ENCODE measurements at places on chromosomes 6 and 20.

DNA sequence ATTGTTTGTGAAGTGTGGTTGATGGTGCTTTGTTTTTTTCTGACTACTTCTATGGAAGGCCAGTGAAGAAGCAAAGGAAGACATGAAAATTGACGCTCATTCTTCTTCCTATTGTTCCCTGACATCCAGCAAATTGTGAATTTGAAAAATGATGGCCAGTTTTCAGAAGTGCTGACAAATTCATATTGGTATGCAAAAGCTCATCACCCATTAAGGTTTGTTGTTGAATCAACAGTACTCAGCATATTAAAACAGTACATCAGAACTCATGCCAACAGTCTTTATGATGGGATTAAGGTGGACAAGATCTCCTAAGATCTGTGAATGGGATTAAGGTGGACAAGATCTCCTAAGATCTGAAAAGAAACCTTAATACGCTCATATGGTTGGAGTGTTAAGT lies 1.0 kb upstream of the MTG2 start:
- DNase-seq = no peak

DNA sequence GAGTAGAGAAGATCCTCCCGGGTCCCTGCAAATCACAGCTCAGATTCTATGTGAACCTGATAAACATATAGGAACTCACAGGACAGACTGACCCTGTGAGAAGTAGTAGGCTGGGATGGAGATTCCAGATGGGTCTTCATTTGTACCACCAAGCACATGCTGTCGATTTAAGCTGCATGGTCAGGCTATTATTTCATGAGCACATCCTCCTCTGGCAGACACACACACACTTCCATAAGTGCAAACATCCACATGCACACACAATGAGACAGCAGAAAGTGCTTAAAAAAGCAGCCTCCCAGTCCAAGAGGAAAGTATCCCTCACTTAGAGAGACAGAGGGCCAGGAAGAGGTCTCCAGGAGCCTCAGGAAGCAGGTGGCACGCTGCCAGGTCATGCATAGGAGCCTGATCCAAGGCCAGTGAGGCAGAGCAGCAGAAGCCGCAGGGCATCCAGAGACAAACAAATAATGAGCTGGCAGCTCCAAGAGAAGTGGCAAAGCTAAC lies 131.8 kb downstream of the UNC5CL start:
- no peak for DNase-seq

DNA sequence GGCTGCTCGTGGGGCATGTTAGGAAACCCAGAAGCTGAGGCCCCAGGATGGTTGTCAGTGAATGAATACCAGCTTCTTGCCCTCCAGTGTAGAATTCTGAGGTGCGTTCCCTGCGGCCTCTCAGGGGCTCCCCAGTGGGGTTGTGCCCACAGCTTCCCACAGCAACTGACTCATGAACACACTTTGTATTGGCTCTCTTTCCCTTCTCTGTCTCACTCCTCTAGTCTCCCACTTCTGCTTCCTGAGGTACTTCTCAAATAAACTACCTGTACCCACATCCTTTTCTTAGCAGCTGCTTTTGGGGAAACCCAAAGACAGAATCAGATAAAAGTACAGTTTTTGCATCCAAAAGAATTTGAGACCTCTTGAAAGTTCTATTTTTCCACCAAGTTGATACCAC lies 107.7 kb upstream of the JAG1 start:
- DNase-seq = no peak

DNA sequence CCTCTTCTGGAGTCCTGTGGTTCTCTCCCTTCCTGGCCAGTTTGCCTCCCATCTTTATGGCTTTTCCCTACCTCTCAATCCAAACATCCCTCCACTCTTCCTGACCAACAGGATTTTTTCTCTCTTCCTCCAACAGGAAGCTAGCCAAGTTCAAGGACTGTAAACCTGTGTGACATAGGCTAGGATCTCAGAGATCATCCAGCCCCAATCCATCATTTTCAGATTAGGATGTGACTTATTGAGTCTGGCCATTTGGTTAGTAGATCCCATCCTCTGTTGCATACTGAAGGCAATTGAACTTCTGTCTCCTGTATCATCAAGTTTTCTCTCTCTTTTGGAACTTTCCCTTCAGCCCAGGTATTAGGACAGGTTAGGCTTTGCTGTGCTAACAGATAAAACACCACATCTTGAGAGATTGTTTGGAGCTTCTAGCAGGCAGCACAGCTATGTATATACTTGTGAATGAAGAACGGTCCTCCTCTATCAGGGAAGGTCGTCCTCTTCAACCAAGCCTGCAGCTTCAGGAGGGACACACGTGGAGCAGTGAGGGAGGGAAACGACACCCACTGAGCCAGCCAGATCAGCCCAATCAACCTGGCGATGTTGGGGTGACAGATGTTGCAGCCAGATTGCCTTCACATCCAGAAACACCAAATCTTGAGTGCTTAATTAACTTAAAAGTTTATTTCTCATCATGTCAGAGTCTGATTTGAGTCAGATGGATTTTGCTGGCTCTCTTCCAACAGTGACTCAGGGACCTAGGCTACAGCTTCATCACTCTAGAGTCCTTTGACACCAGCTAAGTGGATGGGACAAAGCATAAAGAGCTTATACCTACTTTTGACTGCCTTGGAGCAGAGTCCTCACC lies 106.8 kb downstream of the GJA10 start:
- DNase-seq = peak; percentile 51

GRCh38 chr20:58630063-58630462 lies 21.0 kb upstream of the STX16 start:
- no peak for DNase-seq

DNA sequence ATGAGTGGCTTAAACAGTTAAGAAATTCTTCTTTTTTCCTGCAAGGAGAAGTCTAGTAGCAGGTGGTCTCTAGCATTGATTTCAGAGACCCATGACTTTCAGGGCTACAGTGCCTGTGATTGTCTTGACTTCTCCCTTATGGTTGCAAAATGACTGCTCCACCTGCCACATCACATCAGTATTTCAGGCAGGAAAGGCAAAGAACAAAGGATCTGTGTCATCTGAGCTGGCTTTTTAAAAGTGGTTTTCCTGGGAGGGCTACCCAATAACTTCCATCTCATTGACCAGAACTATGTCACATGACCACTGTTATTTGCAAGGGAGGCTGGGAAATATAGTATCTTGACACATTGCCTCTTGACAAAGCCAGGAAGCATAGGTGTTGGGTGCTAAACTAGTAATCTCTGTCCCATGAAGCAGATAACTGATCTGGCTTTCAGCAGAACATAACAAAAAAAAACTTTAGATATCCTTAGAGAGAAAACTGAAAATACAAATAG lies 226.2 kb downstream of the DHX35 start:
- DNase-seq = no peak

GRCh38 chr6:150615967-150616366 lies 16.3 kb downstream of the PLEKHG1 start:
- no peak for DNase-seq

DNA sequence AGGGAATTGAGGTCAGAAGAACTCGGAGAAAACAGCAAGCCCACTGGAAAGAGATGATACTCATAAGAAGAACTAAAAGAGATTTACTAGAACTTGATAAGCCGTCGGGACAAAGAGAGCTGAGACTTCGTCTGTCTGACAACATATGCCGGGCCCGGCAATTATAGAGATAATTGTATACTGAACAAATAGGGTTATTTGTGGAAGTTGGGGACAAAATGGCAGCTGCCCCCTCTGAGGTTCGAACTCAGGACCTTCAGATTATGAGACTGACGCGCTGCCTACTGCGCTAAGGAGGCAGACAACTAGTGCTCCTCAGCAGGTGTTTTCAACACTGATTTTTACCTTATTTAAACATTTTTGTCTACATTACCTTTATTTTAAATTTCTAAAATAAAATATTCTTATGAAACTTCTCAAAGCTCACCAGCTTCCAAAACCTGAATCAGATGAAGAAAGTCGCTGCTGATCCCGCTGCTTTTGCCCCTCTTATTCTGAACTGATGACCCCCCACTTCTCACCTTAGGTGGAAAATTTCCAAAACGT lies 29.3 kb upstream of the TRIM27 start:
- peak; percentile 87 for DNase-seq

- DNase-seq = no peak
Measured at GRCh38 chr6:42269974-42270510, 52.4 kb upstream of the MRPS10 start.

- DNase-seq = no peak
Measured at GRCh38 chr20:4681991-4682401, 39.7 kb upstream of the PRND start.

DNA sequence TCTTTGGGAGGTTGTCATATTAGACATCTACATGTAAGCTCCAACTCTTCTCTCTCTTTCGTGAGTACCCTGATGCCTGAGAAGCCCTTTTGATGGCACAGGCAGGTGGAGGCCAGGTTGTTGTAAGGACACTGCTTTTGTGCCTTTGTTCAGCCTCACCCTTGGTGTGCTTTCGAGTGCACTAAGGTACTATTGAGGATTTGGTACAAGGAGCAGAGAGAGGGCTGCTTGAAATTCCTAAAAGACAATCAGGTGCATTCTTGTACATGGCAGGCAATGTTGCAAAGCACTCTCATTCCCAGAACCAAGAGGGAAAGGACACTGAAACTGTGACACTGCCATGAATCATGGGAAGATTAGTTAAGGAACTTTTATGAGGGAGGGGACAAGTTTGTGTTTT lies 19.1 kb downstream of the BMP2 start:
- no peak for DNase-seq

DNA sequence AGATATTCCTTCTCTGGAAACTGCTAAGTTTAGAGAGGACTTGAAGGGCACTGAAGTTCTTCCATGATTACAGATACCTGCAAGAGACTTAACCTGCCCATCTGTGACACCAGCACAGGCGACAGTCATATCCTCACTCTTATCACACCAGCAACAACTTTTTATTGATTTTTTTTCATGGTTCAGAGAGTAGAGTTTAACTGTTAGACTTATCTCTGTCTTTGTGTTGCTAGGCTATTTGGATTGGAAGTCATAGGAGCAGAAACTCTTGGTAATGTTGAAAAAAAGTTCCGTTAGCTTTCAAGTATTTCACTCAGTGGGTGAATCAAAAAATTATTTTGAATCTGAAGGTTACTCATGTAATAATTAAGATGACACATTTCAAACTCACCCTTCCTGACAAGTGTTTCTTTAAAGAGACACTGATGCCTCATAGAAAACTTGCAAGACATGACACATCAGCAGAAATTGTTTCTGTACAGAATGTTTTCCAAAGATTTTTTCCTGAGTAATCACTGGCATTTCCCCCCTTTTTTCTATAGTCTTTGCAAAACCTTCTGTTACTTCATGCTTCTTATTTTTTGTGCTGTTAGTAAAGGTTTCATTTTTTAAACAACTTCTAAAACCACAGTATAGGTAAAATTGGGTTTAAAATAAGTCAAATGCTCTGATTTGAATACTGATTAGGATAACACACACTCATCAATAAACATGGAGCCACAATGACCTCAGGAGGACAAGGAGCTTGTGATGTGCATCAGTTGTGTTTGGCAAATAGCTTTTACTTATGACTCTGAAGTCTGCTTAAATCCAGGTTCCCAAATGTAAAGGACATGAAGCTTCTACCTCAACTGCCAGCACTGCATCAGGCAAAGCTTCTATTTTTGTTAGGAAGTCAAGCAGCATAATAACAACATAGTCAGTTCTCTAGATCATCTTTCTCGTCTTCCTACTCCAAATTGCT lies 252.9 kb upstream of the MAN1A1 start:
- no peak for DNase-seq

- no peak for DNase-seq
Measured at GRCh38 chr6:2624177-2624576, 126.5 kb downstream of the MYLK4 start.

GRCh38 chr20:22559711-22560318 lies 24.6 kb downstream of the FOXA2 start:
- DNase-seq = no peak

DNA sequence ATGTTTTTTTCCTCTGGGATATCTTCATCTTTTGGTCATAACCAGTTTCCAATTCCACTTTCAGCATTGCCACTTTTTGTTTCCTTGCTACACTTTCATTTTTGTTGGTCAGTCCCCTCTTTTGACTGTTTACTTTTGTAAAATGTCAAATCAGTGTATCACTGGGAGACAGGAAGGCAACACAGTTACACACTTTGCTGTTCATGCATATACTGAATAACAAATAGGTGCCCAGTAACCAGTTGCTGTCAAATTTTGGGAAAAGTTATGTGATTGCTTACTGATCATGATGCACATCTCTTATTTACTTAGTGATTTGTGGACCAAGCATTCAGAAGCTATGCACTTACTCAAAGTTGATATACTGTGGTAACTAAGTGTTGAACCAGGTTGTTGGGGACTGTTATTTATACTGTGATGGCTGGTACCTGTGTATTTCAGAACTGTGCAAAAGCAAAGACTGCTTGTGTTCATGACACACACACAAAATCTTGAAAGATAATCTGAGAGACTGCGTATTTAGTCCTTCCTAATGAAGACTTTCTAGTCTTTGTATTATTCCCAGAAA lies 41.0 kb downstream of the ZNF292 start:
- DNase-seq = no peak

DNA sequence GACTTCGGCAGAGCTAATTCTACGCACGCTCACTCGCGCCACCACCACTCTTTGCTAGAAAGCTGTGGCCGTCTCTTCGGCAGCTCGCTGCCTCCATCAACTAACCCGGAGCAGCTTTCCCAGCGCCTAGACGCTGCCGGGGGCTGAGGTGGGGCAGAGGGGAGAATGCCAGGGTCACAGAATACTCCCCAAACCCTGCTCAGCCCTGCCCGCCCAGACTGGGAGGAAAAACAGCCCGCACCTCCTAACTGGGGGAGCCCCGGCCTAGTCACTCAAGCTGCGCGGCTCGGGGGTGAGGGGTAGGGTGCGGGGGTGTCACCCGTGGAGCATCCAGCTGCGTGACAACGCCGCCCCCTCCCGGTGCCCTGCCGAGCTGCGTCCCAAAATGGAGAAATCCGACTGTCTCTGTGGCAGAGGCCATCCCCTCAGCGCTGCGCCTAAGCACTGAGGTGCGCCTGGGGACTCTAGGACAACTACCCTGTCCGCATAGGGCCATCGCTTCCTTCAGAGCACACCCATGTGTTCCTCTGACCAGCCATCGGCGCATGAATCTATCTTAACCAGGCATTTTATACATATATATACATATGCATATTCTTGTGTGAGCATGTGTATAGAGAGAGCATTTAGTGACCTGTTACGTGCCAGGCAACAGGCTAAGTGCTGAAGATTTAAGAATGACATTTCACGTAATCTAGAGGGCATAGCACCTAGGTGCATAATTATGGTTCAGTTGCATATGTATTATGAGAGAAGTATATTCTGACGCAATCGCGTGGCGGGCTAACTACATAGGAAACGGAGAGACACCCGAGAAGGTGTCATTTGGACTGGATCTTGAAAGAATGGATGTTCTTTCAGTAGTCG lies 1.5 kb upstream of the TENT5A start:
- peak; percentile 91 for DNase-seq

GRCh38 chr6:150535151-150535804 lies 64.4 kb upstream of the PLEKHG1 start:
- no peak for DNase-seq

GRCh38 chr20:41155261-41155660 lies 17.9 kb downstream of the PLCG1 start:
- no peak for DNase-seq

- no peak for DNase-seq
Measured at GRCh38 chr6:124683507-124683906, 278.7 kb upstream of the RNF217 start.
